ENCODE measurements at places on chromosomes 2 and 18.

DNA sequence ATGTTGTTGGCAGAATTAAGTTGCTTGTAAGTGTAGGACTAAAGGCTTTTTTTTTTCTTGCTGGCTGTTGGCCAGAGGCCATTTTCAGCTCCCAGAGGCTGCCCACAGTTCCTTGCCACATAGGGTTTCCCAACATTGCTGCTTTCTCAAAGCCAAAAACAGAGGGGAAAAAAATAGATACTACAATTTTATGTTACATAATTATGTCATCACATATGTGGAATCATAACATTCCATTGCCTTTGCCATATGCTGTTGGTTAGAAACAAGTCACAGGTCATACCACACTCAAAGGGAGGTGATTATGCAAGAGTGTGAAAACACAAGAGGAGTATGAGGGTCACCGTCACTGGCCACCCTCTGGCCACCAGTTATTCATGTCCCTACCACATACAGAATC lies 154.5 kb downstream of the RTN4 start:
- no peak for DNase-seq

DNA sequence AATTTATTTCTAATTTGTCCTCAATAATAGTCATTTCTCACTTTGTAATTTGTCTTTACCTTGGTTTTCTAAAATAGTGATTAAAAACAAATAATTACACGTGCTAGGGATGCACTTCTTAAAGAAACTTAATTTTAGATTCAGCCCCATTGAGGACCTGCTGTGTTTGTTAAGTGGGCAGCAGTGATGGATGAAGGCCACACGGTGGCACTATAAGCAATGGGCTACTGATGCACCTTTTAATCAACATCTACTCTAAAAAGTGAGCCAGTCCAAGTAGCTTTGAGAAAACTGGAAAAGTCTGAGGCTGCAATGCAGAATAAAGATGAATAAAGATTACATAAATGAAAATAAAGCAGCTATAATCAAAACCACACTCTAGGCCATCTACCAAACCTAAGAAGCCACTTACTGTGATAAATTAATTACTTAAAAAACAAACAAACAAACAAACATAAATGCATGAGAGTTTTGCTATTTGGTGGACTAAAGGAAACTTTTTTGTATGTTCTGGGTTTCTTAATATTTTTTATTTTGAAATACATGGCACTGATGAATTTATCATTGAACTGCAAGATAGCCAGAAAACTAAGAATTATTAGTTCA lies 89.3 kb downstream of the PDE11A start:
- peak; percentile 7 for DNase-seq

DNA sequence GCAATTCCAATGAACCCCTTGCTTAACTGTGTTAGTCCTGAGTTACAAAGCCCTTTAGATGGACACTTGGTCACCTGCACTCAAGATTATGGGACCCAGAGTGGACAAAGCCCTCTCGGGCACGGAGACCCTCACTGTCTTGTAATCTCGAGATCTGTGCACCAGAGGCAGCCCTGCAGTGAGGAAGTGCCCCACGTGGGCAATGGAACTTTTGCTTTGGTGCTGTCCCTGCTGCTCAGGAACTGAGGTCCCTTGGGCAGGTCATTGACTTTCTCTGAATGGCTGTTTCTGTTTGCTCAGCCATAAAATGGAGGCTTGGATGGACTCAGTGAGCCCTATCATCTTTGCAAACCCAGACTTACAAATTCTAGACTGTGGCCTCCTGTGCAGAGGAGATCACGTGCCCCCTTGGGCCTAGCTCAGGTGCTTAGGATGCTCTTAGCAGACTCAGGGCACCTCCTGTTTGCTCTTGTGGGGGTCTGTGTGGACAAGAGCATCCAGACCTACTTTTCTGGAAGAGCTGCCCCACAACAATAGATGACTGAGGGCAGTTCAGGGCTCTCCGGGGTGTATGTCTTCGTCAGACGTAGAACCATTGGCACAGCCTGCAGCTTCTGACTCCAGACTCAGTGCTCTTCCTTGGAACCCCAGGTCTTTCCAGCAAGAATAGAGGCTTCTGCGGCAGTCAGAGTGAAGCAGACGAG lies 94.5 kb upstream of the HS6ST1 start:
- DNase-seq = no peak

DNA sequence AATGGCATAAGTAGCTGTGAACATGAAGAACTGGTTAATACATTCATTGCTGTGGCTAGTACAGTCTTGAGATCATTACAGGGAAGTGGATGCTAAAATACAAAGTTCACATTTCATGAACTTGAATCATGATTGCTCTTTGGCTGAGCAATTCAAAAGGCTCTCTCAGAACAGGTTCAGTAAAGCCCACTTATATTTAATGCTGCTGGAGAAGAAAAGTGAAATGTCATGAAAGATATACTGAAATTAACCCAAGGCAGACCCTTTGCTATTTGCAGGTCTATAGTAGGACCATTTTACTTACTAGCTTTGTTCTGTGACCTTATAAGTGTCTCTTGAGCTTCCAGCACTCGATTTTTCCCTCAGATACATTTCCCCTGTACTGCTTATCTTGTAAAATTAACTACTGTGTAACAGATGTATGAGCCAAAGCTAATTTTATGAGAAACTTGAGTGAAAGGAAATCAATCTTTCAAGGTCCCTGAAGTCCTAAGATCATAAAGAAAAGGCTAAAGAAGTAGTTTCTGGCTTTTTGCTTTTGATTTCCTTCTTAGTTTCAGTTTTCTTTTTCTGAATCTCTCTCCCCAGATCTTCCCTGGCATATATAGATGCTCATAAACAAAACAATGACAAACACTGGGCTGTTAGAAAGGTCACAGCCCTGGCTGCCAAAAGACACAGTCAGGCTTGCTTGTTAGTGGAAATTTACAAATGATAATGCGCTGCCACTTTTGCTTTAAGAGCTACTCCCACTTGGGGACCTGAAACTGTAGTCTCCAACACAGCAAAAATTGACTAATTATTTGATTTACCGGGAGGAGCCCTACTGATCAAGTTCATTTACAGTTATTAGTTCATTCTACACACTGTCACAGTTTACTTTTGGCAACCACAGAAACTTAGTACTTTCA lies 132.7 kb upstream of the XPO1 start:
- DNase-seq = peak; percentile 61

GRCh38 chr18:32333781-32334180 lies 136.9 kb downstream of the GAREM1 start:
- DNase-seq = no peak

- DNase-seq = peak; percentile 53
Measured at GRCh38 chr2:42935692-42936671, 143.6 kb upstream of the HAAO start.

GRCh38 chr18:79698668-79699335 lies 19.2 kb downstream of the CTDP1 start:
- DNase-seq = no peak

DNA sequence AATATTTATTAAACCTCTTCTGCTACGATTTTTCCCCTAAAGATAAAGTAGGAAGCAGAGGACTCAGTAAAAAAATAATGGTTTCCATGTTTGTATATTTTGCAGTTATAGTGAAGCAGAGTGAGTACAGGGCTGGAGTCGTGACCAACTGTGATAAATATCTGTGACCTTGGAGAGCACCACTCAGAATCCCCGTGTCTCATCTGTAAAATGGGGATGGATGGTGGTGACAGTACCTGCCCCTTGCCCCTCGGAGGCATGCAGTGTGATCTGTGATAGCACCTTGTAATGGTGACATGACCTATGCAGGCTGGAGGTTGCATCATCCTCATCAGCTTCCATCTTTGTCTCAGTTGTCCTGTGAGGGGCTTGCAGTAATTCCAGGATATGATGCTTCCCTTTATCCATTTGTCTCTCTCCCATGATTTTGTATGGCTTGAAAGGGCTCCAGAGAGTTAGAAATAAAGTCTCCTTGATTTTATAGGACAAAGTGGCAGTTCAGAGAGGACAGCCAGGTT lies 5.5 kb downstream of the TTL start:
- DNase-seq = no peak

DNA sequence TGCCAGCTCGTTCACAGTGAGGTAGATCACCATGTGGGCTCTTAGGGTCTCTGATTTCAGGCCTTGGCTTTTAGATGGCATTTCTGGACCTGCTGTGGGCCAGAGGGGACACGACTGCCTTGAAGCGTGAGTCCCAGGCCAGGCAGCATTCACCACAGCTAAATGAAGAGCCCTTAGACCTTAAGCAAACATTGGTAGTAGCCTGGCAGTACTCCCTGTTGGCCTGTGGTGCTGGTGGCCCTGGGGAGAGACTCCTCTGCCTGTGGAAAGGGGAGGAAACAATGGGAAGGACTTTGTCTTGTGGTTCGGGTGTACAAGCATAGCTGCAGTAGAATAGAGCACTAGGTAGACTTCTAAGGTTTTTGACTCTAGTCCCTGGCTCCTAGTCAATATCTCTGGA lies 456.0 kb upstream of the DCC start:
- DNase-seq = no peak

DNA sequence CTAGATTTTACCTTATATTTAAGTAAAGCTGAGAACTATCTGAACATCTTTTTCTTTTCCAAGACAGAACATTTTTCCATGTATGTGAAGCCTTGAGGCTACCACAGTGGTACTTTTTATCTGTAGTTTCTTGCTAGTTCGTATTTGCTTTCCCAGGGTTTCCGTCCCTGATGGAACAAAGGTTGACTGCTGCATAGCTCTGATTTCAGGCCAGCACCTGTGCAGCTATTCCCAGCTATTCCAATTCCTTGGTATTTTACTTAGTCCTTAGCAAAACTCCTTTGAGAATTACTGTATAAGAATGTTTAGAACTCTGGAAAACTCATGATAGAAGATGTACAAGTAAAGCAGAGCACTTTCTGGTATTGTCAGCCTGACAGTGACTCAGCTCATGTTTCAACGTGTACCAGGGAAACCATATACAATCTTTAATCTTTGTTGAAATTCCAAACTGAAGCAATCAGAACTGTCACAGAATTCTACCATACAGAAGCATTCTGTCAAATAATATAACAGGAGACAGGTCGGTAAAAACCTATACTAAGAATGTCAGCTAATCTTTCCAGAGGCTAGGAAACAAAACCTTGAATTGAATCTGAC lies 162.2 kb downstream of the PKP4 start:
- no peak for DNase-seq

DNA sequence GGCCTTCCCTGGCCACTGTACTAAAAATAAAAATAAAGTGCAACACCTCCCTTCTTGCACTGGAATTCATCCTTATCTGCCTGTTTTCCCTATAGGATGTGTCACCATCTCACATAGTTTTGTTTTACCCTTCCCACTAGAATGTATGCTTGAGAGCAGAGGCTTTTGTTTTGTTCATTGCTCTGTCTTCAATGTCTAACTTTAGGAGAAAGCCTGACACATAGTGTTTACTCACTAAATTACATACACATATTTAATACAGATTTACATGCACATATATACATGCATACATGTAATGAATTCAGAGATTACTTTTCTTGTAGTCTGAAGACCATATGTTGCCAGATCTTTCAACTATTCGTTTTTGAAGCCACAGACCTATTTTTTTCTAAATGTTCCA lies 23.0 kb downstream of the CD302 start:
- DNase-seq = no peak

DNA sequence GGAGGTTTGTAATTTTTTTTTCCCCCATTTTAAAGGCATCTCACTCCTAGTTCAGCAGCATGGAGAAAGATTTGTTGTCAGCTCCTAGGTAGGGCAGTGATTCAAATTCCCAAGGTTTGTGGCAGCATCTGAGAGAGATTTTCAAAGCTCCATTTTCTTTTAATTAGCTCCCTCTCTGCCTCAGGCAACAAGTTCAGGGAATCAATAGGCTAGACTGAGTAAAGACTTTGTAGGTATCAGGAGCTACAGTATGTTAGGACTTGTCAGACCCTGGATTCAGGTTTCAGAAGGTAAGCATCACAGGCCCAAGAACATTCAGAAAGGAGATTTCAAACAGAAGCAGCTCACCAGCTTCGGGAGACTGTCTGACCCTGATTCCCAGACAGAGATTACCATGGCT lies 273.3 kb upstream of the ERBB4 start:
- DNase-seq = no peak

- DNase-seq = no peak
Measured at GRCh38 chr2:199994371-199994770, 39.0 kb downstream of the MAIP1 start.

DNA sequence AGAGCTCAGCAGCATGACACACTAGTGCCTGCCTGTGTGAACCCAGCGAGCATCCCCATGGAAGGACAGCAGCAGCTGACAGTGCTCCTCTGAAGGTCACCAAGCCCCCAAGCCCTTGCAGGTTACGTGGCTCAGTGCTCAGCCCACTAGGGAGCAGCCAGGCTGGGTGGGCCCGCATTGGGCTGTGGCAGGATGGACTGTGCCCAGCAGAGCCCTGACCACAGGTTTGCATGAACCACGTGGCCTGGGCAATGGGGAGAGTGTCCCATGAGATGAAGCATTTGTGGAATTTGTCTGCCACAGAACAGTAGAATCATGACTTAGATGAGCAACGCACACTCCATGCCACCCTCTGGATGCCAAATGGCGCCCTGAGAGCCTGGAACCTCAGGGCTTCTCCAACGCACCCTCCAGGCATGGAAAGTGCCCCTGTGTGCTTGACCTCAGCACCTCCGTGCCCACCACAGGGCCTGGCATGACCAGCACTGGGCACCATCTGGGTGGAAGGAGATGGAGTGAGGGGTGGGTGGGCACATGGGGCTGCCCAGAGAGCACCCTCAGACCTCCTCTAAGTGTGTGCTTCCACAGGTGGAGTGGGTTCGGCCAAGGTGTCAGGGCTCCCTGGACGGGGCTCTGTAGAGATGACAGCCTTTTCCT lies 216.1 kb upstream of the RAB6C start:
- no peak for DNase-seq

GRCh38 chr2:69716555-69717120 lies 25.3 kb upstream of the ANXA4 start:
- DNase-seq = no peak

GRCh38 chr2:9675415-9676351 lies 44.9 kb upstream of the YWHAQ start:
- no peak for DNase-seq

DNA sequence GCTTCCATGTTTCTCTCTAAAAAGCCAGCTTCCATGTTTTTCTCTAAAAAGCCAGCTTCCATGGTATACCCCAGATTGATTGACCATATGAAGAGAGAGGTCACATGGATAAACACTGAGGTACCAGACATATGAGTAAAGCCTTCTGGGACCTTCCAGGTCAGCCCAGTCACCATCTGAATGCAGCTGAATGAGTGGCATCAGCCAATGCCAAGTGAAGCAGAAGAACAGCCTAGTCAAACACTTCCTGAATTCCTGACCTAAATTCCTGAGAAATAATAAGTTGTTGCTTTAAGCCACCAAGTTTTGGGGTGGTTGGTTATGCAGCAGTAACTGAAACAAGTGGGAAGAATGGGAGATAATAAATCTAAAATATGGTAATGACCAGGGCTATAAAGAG lies 5.7 kb upstream of the ALS2 start:
- no peak for DNase-seq

GRCh38 chr18:8386669-8387380 lies 222.4 kb upstream of the RAB12 start:
- DNase-seq = no peak

GRCh38 chr18:13218368-13218991 lies at the start of gene LDLRAD4:
LDLRAD4 (plus strand) TSS chr18:13218760.
- DNase-seq = peak; percentile 58

DNA sequence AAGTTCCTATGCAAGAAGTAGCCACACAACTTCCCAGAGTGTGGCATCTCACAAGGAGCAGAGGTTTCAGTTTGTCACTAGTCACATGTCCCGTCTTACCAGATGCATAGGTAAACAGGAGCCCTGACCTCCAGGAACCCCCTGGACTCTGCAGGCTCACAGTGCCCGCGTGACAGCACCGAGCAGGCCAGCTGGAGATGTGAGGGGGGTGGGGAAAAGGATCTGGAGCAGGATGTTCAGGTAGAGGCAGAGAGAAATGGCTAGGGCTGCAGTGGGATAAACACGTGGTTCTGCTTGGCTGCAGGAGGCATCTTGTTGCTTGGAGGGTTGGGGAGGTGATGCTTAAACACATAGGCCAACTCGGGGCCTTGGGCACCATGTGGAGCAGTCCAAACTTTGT lies 54.2 kb downstream of the IMPA2 start:
- DNase-seq = no peak

Measured in psoas muscle (tissue), 8 donors.